ENCODE measurements at places on chromosomes 6 and 20.

DNA sequence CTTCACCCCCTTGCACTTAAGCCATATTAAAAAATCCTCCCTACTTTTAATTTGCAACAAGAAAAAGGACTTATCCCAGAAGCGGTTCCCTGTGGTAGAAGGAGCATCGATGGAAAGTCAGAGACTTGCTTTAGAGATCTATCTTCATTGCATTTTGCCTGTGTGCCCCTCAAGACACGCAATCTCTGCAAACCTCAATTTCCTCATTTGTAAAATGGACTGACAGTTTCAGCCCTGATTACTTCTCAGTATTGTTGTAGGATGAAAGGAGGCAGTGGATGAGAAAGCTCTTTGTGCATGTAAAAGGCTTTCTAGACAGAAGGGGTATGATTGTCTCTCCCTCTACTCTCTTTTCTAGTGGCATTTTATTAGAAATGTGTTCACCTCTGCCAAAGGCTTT, 410.2 kb downstream of the CDC5L start:
- DNase-seq, result no peak

- no peak for DNase-seq
Observed at GRCh38 chr20:53447316-53447715, 146.3 kb downstream of the ZNF217 start.

DNA sequence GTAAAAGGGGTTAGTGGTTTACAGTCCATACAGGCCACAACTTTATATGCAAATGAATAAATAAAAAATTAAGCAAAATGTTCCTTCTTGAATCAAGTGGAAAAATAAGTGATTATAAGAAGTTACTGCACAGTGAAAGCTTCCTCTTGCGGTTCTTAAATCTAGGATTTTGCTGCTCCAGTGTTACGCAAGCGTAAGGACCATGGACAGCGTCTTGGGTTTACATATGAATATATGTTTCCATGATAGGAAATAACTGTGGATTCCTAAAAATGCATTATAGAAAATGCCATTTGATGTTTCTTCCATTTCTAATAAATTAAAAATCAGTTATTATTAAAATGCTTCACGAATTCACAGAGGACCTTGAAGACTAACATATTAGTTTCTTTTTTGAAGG, 176.6 kb upstream of the POU3F2 start:
- no peak for DNase-seq

DNA sequence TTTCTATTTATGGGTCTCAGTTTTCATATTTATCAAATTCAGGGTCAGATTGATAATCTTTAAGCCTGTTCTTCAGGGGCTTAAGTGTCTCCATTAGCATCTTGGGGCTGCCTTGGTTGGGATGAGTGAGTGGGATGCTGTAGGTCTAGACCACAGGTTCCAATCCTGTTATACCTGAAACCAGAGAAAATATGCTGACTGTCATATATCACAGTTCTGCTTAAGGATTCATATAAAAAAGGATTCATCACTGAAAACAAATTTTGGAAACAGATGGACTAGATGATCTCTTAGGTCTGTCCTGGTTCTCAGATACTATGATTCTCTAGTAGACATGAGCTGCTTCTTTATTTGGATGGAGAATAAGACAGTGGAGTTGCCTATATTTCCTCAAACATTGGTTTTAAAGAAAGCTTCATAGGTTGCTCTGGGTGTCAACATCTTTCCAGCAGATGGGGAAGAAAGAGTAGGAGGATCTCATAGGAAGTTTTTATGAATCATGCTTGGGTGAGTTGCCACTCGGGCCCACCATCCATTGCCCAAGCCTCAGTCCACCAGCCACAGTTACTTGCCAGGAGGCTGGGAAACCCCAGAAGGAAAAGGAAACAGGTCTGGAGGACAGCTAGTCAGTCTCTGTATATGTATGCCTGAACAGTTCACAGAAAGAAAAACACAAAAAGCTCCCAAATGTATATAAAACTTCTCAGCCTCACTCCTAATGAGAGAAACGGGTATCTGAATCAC, 42.9 kb upstream of the MAP7 start:
- no peak for DNase-seq

- DNase-seq, result no peak
Observed at GRCh38 chr6:54586251-54586650, 260.3 kb upstream of the FAM83B start.

DNA sequence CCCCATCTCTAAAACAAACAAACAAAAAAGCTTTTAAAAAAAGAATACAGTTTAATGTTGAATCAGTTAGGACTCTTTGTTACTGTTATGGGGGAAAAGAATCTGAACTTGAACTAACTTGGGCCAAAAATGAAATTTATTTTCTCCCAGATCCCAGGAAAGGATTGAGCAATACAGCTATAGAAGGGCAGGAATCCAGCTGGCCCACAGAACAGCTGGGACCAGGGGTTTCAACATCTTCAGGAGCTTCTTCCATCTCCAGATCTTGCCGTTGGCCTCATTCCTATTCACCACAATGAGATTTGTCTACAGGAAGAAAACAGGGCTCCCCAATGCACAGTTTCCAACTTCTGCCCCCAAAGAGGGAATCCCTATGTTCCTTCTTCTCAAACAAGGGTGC, 43.2 kb upstream of the AKAP12 start:
- DNase-seq, result no peak

DNA sequence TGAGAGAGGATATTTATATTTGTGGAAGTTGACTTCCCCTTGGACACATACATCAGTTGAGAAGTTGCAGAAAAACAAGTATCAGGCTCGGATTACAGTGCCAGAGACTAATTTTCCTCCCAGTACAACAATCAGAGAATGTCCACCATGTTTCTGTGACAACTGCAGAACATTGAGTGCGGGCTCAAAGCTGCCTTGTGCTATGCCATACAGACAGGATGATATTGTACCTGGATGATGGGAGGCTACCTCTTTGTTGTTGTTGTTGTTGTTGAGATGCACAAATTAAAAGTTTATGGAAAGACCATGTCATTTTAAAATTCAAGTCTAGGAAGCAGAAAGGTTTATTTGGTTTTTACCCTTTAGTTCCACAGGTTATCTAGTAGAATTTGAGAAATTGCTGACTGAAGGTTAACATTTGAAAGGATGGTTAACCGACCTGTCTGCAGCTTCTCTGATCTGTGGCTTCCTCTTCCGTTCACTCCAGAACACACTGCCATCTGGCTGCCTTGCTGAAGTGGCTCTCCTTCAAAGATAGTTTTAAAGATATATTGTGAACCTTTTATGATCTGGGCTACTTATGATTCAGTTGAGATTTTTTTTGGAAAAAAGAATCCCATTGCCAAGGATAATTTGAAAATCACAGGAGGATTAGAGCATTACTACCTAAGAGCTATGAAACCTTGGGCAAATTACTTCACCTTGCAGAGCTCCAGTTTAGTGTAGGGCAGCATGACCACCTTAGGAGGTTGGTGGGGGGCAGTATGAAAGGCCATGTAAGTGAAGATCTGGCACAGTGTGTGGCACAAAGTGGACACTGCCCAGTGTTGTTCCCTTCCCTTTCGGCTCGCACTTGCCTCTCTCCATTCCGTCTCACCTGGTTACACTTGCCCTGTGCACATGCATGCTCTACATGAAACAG, 15.9 kb downstream of the TMEM200A start:
- no peak for DNase-seq

- no peak for DNase-seq
Observed at GRCh38 chr6:110526726-110527125, 50.3 kb upstream of the SLC22A16 start.

GRCh38 chr6:166415306-166415705, 32.6 kb upstream of the MPC1 start:
- DNase-seq, result no peak

DNA sequence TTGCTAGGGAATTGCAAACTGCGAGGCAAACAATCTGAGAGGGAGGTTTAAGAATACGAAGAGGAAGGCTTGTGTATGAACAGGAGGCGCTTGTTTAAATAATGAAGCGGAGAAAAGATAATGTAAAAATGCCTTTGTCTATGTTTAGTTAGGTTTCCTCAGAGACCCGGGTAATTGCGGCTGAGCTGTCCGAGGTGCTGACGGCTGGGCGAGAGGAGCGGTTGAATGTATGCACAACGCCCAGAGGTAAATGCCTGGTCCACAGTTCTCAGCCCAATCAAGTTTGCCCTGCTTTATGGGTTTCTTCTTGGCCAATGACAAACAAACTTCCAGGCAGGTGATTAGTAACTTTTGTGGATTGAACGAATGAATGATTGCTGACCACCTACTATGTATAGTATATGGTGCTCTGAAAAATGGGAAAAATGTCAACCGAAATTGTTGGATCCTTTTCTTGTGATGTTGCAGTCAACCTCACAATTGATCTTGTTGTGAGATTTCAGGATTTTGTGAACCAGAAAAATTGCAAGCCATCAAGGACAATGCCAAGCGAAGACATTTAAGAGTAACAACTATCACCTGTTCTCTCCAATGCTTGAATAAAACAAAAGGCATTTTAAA, 38.3 kb upstream of the SLC32A1 start:
- DNase-seq, result no peak

GRCh38 chr6:44247338-44248302, 719 bp downstream of the HSP90AB1 start:
- peak; percentile 86 for DNase-seq

DNA sequence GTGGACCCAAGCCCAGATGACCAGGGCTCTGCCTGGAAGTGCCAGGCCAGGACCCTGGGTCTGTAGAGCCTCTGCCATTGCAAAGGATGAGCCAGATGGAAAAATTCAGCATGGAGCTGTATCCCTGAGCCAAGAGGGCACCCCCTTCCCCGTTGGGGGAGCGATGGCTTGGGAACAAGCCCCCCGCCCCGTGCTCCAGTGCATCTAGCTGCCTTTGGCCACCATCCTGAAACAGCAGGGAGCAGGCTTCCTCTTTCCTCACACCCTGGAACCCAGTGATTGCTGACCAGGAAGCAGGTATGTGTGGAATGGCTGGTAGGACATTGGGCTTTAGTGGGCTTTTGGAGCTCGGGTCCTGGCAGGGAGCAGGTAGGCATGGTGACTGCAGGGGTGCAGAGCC, 2.2 kb downstream of the MLN start:
- DNase-seq, result no peak

DNA sequence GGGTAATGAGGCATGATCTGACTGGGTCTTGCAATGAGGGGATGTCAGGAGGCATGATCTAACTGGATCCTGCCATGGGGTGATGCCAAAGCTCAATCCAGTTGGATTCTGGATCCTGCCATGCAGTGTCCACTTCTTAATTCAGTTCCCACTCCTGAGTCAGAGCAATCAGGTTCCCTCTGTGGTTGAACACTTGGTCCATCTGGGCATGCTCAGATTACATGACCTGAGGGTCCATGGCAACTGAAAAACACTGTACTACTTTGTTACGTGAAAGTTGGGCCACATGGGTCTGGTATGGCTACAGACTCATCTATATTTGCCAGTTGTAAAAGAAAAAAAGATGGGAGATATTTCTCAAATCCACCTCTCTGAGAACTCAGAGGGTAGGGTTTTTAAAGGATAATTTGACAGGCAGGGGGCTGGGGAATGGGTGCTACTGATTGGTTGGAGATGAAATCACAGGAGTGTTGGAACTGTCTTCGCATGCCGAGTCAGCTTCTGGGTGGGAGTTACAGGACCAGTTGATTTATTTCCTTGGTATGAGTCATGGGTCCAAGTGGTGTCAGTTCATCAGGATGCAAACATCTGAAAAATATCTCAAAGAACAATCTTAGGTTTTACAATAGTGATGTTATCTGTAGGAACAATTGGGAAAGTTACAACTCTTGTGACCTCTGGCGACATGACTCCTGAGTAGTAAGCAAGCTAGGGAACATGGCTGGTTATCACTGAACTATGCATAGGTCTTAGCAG, 21.6 kb downstream of the C6orf163 start:
- DNase-seq, result no peak

GRCh38 chr6:116246089-116246488, 7.8 kb downstream of the TSPYL4 start:
- DNase-seq, result no peak

GRCh38 chr20:53187392-53188068, 215.4 kb downstream of the TSHZ2 start:
- no peak for DNase-seq

- no peak for DNase-seq
Observed at GRCh38 chr6:14123386-14124111, 6.0 kb downstream of the CD83 start.

DNA sequence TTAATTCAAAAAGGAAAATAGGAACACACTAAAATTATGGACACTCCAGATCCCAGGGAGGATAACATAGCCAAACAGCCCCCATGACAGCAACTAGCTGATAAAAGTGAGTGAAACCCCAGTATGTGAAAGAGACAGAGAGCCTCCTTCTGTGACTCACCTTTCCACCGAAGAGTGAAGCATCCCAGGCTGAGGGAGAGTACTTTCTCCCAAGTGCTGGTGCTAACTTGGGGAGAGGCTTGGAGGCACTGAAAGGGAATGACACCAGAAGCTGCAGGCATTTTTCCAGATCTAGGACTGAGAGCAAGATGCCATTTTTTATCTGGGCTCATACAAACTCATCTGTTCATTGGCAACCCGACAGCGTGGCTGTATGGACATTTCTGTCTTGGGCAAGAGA, 339.8 kb downstream of the HTR1B start:
- DNase-seq, result no peak

DNA sequence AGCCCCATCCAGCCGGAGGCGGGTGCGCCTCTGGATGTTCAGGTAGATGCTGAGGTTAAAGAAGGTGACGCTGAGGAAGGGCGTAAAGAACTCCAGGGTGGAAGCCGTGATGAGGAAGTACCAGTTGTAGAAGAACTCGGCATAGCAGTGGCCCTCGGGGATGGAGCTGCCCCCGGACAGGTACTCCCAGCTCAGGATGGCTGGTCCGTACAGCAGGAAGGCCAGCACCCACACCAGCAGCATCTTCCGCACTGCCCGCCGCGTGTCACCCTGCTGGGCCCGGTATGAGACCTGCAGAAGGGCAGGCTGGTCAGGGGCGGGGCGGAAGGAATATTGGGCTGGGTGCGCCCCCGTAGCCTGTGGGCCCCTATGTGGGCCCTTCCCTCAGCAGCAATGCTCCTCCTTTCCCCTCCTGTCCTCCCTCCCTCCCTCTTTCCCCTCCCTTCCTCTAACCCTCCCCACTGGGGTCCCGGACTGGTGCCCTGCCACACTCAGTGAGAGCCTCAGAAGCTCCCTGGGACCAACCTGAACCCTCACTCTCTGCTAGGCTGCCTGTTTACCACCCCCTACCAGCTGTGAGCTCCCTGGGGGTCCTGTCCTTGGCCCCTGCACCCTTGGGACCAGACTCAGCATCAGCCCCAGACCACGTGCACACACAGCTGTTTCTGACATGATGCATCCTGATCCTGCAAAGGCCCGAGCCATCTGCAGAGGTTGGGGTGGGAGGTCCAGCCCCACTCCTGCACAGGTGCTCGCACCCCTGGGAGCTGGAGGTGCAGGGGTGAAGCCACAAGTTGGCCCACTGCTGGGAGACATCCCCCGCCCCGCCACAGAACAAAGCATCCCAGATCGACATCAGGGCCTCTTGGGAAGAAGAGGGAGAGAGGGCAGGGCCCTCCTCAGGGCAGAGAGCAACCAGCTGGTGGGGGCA, 3.2 kb downstream of the HRH3 start:
- DNase-seq, result no peak

Data from activated CD4-positive, alpha-beta T cell treated with anti-CD3 and anti-CD28 coated beads for 1 hour (primary cell).